ENCODE measurements at places on chromosomes 4 and X.
A peak's percentile ranks its signal among the peaks of the same experiment; 100 is the strongest.

- DNase-seq: no peak
Measured at GRCh38 chrX:19571711-19572110, 56.4 kb upstream of the MAP3K15 start.

DNA sequence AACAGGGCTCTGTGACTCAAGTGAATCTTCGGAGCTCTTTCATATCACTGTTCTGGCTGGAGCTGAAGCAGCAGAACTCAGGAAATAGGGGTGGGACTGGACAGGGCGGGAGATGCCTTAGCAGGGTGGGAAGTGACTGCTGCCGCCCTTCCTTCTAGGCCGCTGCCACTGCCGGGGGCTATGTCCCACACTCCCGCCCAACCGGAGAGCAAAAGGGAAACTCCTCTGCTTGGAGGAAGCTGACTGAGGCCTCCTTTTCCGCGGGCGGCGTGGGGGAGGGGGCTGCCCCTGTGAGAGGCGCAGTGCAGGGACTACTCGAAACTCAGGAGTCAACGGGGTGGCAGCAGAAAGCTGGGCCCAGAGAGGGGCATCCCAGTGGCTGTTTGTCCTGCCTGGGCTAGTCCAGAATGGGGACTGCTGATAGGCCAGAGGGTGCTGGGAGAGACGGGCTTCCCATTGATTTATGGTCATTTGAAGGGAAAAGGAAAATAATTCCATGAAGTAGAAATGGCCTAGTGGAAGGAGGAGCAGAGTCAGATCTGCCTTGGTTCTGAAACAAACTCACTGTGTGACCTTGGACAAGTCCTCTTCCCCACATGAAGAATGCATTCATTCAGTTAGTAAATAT lies 36.9 kb downstream of the STARD8 start:
- no peak for DNase-seq

DNA sequence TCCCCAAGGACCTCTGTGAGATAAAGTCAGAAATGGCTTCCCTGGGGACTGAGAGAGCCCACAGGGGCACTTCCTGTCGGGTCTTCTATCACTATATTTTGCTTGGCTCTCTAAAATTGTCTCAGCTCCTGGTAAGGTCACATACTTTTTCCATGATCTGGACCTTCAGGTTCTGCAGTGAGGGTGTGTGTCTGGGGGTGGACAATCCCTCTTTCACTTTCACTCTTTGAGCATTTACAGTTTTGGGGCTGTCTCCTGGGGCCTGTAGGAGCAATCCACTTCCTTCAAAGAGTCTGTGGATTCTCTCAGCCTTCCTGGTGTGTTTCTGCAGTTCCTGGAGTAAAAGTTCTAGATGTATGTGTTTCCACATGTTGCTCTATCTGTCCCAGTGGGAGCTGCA lies 335.7 kb downstream of the FSTL5 start:
- DNase-seq: no peak

- no peak for DNase-seq
Measured at GRCh38 chrX:18885328-18886004, 98.4 kb downstream of the PHKA2 start.

GRCh38 chr4:4838051-4838935 lies 21.2 kb upstream of the MSX1 start:
- peak; percentile 68 for DNase-seq

- no peak for DNase-seq
Measured at GRCh38 chrX:12383196-12383595, 244.9 kb downstream of the FRMPD4 start.

GRCh38 chr4:169770416-169770815 lies 12.7 kb upstream of the HPF1 start:
- no peak for DNase-seq

- no peak for DNase-seq
Measured at GRCh38 chrX:13334491-13334890, 14.6 kb upstream of the ATXN3L start.
